ENCODE measurements at places on chromosomes 7 and 10. TPM values are rescaled to one million over a fixed set of nuclear protein-coding genes. Genes with fewer than 3 reads are reported as not detected.
A peak's percentile ranks its signal among the peaks of the same experiment; 100 is the strongest.

GRCh38 chr10:86368046-86368445, 1.5 kb upstream of the GRID1 start:
- no peak overlapping the region for H3K4me3 ChIP-seq
- peaks cover 18% of the 10 kb centered on the region for H3K4me1 ChIP-seq
- H3K27me3 ChIP-seq: peaks cover 85% of the 10 kb centered on the region
- H3K27ac ChIP-seq: no peak overlapping the region
- DNase-seq: no peak

GRCh38 chr7:44658979-44659378, 52.6 kb downstream of the OGDH start:
- no peaks in the 10 kb centered on the region for H3K27me3 ChIP-seq
- no peak for DNase-seq
- H3K4me3 ChIP-seq: no peak overlapping the region
- no peak overlapping the region for H3K27ac ChIP-seq

DNA sequence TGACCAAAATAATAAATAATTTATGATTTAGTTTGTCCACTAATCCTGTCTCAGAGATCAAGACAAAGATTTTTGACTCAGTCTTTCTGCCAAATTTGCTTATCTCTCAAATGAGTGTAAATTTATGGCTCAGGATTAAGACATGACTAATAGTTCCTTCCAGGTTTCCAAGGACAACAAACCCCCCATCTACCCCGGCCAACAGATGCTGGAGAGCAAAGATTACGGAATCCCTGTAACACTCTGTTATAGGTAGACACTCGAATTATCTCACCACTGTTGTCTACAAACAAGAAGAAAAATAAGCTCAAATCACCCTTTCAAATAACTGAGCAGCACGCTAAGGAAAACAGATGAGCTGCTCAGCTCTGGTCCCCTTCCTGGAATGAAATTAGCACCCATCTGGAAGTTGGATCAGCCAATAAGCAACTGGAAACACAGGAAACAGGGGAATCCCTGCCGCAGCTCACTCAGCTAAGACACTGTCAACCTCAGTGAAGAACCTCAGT, 56.8 kb upstream of the SVIL start:
- no peaks in the 10 kb centered on the region for H3K27me3 ChIP-seq
- H3K4me1 ChIP-seq: peaks cover 41% of the 10 kb centered on the region
- H3K36me3 ChIP-seq: no peaks in the 10 kb centered on the region
- peak overlapping the region; percentile 87 for H3K27ac ChIP-seq
- no peak for DNase-seq

CLRN3 gene
- not detected for total RNA-seq
